HEK293T (cell line): ENCODE measurements at places on chromosomes 1 and 21.

GRCh38 chr1:73452522-73452921 lies 745.5 kb downstream of the LRRIQ3 start:
- no peak for DNase-seq

DNA sequence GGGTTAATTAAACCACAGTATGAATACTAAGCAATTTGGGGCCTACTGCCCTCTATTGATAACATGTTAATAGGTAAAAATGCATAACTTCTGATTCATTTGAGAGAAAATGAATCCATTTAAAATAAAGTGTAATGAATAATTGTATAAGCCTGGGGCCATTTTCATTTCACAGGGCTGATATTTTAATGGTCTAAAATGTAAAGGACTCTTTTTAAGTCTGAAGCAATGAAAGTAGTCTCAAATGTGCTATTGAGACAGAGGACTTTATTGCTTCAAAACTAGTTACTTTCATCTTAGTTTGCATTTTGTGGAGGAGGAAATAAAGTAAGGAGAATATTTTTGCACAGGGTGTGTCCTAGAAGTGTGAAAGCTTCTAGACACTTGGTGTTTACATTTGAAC lies 155.4 kb downstream of the TLR5 start:
- DNase-seq, result no peak

DNA sequence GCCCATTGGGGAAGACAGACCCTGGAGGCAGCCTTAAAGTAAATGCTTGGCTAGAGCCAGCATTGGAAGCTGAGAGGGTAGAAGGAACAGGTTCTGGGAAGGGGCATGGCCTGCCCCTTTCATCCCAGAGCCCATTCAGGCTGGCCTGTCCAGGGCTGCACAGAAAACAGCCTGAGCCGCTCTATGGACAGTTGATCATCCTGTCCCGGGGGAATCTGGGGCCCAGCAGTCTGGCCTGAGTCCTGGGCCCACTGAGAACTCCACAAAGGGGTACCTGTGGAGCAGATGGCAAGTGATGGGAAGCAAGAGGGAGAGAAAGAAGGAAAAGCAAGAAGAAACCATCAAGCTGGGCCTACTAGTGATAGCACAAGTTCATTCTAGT lies 13.2 kb downstream of the TMEM81 start:
- DNase-seq, result no peak

DNA sequence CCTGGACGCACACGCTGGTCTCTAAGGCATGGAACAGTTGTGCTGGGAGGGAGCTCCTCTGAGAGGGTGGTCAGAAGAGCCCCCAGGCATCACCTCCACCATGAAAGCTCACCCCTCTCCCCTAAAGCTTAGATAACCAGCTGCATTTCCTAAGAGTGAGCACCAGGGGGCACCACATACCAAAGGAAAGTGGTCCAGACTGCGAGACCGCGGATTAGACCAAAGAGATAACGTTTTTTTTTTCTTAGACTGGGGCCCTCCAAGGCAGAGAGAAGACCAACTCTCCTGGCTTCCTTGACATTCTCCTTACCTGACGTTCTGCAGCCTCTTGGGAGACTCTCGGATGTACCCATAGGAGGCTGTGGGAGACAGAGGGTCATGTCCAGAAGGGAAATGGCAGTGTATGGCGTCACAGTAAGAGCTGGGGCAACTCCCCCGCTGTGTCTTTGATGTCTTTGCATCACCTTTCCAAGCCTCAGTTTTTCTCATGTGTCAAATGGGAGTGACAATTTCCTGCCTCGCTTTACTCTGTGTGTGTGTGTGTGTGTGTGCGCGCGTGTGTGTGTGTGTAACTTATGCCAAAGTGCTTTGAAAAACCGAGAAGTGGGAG lies 12.3 kb upstream of the IFNLR1 start:
- peak; percentile 76 for DNase-seq

DNA sequence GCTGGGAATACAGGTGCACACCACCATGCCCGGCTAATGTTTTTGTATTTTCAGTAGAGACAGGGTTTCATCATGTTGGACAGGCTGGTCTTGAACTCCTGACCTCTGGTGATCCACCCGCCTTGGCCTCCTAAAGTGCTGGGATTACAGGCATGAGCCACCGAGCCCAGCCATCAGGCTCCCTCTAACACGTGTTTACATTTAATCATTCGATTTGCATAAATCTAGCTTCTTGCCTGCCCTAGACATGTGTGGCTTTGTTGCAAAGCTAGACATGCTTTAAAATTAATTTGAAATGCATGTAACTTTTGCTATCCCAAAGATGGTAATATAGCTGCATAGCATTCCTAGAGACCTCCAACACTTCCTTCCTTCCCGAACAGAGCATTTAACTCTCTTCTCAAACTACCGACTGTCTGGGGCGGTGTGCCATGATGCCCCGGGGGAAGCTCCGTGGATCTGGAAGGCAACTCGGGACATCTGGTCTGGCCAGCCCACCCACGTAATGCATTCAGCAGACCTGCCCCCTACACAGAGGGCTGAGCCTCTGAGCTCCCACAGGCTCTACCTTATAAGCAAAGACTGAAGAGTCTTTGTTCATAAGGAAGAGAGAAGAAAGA lies 34.6 kb upstream of the NID1 start:
- no peak for DNase-seq

DNA sequence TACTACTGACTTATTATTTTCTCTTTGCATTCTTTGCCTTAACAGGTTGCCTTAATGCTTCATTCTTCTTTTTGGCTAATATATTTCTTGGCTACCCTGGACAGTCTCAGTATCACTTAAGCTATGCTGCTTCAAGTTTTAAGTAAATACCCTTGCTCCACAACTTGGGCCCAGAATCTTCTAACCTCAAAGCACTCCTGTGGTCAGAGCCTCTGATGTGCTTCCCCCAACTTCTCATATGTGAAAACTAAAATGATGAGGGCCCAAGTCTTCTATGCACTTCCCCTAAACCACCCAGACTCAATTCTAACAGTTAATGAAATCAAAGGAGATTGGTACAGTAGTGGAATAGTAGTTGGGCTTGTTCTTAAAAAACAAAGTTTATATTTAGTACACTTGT lies 314.1 kb downstream of the PLPP3 start:
- no peak for DNase-seq
